GM12878 (cell line): ENCODE measurements at places on chromosomes 1 and 21. TPM values are rescaled to one million over a fixed set of nuclear protein-coding genes. Genes with fewer than 3 reads are reported as not detected.

Gene ATAD3C
- total RNA-seq, result 1.1 and 1.6 TPM in 2 replicates

Gene EDARADD
- 4.8 and 5.8 TPM in 2 replicates for total RNA-seq

Gene CCDC190
- total RNA-seq, result not detected in 2 replicates

Gene TAL1
- 0.05 TPM in 2 replicates for total RNA-seq

Gene OR2W3
- not detected in 2 replicates for total RNA-seq

- no peak for DNase-seq
Measured at GRCh38 chr1:29703596-29704370, 467.5 kb downstream of the PTPRU start.

- no peak for DNase-seq
Measured at GRCh38 chr1:223628233-223629125, 37.0 kb downstream of the CAPN8 start.

DNA sequence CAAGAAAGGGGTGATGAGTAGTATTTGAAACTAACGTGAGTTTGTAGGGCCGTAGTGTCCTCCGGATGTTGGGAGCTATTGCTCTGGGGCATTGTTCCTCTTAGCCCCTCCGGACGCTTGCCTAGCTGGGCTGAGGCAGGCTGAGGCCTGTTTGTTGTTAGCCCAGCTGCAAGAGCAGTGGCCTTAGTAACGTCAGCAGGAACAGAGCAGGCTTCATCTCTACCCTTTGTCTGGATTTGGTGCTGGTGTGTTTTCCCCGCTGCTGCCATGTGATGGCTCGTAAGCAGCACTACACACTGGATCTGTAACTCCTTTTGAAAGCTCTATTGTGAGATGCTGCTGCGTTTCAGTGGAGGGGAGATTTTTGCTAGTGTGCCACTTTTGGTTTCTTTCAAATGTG, 57.6 kb downstream of the DNM3 start:
- no peak for DNase-seq

DNA sequence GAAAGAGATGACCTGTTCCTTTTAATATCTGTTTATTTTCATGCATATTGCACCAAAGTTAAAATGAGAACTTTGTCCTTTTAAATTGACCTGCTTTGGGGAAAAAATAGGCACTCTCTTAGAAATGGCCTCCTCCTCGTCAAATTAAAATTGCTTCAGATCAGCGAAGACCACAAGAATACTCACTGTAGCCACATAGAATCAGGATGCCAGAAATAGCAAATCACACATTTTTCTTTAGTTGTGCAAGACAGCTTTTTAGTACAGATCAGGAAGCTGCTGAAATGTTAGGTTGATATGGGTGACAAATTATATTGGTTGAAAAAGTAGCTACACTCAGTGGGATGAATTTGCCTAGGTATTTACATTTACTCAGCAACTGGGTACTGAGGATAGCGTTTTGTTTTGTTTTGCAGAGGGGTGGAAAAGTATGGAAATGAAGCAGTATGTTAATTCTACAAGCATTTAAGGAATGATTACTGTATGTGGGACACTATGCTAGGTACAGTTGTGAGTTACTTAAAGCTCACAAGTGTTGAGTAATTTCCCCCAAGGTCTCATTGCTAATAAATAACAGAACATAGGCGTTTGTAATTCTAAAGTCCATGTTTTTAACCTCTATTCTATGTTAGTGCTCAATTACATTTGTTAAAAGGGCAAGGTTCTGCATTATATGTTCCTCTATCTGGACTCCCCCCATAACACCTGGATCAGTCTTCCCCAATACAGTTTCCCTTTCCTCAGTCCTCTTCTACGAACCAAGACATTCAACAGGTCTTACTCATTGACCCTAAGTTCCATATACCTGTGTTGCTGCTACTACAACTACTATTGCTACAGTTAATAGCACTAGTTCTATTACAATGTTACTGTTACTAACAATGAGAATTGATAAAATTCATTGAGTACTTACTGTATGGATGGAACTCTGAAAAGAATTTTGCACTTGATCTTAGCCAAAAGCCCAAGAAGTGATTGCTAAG, 99.4 kb upstream of the S1PR1 start:
- peak; percentile 39 for DNase-seq
